Sigmoid colon (tissue), 7 donors: ENCODE measurements at places on chromosomes 12 and 14. TPM values are rescaled to one million over a fixed set of nuclear protein-coding genes. Genes with fewer than 3 reads are reported as not detected.
A peak's percentile ranks its signal among the peaks of the same experiment; 100 is the strongest.

NTN4 gene
- total RNA-seq: 10.3 TPM

B4GALNT1 gene
- total RNA-seq: 0.99 TPM

SMARCD1 gene
- 64.8 TPM for total RNA-seq

AQP5 gene
- total RNA-seq: not detected

SNRPF gene
- total RNA-seq: 6.6 TPM

MSRB3 gene
- total RNA-seq: 232 TPM

TMEM229B gene
- total RNA-seq: 16.4 TPM

TMEM253 gene
- total RNA-seq: not detected

NRXN3 gene
- total RNA-seq: 23.2 TPM

DNA sequence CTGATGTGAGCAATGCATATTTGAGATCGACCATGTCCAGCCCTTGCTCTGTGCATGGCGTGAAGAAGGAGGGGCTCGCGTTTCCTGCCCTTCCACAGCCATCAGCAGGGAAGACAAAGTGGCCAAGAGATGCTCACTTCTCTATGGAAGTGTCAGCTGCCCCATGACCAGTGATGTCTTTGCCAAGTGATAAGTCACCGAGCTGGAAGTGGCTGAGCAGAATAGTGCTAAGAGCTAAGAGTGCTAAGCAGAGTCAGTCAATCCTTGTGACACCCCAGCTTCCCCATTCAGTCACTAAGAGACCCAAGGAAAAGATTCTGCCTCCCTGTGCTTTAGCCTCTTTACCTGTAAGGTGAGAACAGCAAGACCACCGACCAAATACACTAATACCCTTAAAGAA is 50.5 kb upstream of the CEP83 start:
- DNase-seq: no peak

DNA sequence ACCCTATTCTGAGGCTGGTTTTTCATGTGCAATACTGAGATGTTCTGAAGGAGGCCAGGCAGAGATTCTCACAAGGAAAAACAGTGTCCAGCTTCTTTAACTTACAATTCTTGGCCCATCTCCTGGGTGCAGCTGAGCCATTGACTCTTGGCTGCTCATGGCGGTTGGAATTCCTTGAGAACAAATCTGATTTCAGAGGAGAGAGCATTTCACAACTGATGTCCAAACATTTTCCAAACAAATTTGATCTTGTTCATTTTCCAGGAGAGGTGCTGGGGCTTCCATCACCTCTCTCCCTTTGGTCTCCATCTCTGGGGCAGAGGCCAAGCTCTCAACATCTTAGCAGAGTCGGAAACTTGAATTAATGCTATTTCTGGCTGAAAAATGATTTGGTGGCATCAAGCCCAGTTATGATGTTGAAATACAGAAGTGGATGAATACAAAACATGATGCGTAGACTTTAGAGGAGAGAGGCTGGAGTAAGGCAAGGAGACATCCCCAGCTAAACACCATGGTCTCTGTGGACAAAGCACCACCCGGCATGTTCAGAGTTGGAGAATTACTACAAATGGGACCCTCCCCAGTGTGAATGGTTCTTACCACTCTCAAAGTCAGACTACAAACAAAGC is 593.0 kb downstream of the VRK1 start:
- DNase-seq: peak; percentile 71

- DNase-seq: no peak
These were observed 3.7 kb upstream of the ZBTB39 start for GRCh38 chr12:57009949-57010626.

DNA sequence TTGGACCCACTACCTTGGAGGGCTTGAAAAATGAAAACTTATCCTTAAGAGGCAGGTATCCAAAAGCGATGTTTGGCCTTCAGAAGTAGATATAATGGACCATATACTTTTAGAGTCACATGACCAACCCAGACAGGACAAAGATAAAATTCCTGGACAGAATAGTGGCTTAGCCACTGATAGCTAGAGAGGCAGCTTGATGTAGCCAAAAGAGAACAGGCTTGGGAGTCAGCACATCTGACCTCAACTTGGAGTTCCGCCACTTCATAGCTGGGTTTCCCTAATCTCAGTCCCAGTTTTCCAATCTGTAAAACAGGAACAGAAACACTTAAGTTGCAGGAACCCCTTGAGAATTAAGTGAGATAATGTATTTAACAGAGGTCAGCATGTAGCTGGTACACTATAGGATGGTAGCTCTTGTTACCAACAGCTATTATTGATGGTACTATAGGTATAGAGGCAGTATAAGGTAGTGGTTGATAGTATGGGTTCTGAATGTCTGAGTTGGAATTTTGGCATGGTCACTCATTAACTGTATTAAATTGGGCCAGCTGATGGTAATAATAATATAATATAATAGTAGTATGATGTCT is 63.2 kb upstream of the USP44 start:
- no peak for DNase-seq

GRCh38 chr12:57739387-57739786 is 845 bp upstream of the AGAP2 start:
- DNase-seq: no peak

- DNase-seq: no peak
These were observed 195.2 kb upstream of the LRIG3 start for GRCh38 chr12:59115526-59115925.

DNA sequence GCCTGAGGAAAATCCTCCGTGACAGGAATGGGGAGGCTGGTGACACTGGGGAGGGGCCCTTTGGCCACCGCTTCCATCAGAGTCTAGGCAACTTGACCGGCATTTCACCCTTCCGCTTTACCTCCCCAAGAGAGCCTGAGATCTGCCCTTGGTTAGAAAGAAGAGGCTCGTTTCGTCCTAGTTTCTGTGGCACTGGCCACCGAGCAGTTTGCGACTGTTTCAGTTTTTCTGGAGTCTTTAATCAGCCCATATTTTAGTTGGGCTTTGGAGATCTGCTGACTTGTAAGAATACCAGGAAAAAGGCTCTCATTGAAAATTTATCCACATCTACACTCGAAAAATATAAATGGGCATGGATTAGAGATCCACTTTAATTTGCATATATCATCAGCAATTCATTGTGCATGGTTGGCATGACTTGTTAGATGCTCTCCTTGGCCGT is 414 bp upstream of the ANKS1B start:
- no peak for DNase-seq

GRCh38 chr12:119902084-119902509 is 25.0 kb upstream of the CIT start:
- no peak for DNase-seq

- no peak for DNase-seq
These were observed 167.3 kb downstream of the RGS6 start for GRCh38 chr14:72099566-72099965.

GRCh38 chr12:27083861-27084394 is 1.6 kb upstream of the C12orf71 start:
- DNase-seq: no peak

DNA sequence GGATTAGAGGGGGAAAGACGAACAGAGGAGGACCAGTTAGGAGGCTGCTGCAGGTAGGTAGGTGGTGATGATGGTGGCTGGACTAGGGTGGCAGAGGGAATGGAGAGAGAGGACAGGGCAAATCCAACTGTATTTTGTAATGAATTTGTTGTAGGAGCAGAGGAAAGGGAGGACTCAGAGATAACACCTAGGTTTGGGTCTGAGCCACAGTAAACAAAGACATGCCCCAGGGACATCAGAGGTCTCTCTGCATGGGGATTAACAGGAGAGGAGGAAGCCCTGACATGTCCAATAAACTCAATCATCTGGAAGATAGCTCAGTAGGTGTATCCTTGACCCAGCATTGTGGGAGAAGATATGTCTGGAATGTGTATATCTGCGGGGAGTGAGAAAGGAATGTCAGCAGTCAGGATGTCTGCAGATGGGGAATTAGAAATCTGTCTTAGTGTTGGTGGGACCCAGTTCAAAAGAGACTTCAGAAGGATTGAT is 4.7 kb upstream of the SLC48A1 start:
- no peak for DNase-seq

GRCh38 chr14:93954900-93955849 is 21.2 kb downstream of the ASB2 start:
- no peak for DNase-seq

DNA sequence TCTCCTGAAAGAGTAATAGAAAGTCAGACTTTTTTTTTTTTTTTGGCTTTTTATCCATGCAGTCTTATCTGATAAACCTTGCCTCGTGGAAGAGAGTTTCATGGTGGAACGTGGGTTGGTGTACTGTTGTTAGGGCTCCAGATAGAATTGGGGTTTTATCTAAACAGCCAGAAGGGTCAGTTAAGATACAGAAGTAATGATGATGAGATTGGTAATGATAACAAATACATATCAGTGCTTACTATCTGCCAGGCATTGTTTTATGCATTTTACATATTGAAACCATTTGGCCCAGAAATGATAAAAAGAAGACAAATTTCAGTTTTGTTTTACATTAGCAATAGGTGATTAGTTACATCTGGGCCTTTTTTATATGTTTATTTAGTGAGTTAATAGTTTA is 372.8 kb upstream of the PRICKLE1 start:
- DNase-seq: no peak
